Activated naive CD8-positive, alpha-beta T cell treated with anti-CD3 and anti-CD28 coated beads for 36 hours (primary cell): ENCODE measurements at places on chromosomes 7 and 10.

DNA sequence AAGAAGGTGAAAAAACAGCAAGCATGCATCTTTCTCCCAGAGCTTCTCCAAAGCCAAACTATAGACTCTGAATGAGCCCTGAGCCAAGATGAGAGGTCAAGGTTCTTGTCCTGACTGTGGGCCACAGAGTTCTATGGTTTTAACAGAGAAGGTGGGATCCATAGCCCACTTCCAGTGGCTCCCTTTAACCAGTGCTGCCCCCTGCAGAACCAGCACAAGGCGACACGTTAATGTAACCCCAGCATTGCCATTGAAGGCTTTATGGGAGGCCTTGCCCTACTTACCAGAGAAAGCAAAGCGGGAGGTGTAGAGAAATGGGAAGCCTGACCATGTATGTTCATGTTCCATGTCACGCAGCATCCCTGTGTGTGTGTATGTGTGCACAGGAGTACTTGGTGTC is 243.6 kb downstream of the PRPF18 start:
- DNase-seq, result no peak

DNA sequence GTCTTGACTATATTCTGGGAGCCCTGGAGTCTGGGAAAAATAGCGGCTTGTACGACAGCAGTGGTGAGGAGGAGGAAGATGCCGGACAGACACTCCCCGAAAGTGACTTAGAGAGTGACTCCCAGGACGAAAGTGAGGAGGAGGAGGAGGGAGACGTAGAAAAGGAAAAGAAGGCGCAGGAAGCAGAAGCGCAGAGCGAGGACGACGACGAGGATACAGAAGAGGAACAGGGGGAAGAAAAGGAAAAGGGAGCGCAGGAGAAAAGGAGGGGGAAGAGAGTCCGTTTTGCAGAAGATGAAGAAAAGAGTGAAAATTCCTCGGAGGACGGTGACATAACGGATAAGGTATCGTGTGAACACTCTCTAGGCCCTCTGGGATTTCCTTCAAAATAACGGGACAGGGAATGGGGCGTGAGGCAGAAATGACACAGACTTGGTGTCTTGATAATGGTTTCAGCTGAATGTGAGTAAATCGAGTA is 908 bp downstream of the NOM1 start:
- DNase-seq, result no peak

- no peak for DNase-seq
Measured at GRCh38 chr7:2204446-2204845, 28.3 kb downstream of the MAD1L1 start.

DNA sequence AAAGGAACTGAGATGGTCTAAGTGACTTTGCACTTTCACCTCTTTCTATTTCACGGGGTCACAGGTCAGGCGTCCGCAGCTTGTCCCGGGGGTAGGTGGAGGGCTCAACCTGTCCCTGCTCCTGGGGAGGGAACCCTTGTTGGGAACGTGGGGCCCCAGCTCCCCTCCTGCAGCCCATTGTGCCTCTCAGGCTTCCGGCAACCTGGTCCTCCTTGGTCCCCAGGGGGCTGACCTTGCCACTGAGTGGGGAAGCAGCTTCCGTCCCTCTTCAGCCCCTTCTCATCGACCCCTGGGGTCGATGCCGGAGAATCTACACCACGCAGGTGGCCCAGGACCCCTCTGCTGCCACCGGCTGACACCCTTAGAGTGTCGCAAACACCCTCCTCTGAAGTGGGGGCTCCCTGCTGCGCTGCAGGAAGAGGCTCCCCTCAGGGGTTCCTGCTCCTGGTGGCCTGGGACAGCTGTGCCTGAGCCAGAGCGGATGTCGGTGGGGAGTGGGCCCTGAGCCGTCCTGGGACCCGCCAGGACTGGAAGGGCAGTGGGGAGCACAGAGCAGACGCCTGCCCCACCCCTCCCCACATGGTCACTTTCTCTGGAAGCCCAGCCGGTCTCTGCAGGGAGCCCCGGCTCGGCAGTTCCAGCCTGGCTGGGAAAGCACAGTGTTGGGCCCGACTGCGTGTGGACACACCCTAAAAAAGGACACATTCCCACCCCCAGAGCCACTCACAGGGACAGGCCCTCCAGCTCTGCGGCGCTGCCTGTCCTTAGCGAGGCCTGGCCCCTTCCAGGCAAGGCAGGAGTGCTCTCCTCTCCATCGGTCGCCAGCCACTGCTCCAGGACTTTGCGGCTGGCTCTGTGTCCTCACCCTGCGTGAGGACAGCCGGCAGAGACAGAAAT is 357.5 kb upstream of the SHH start:
- no peak for DNase-seq

DNA sequence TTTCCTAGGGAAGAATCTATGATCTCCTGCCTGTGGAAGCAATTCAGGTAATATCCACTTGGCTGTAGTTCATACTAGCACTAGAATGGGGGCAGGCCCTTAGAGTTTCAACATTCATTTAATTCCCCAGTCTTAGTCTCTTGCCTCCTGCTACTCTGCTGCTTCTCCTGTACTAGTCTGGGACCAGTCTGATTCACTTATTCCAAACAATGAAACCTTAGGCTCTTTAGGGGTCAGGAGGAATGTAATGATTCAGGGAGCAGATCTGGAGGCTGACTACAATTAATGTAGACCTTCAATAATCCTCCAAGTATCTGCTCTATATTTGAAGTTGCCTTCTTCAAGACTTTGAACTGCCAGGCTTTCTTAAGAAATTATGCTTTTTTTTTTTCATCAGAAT is 101.8 kb downstream of the GNAT3 start:
- no peak for DNase-seq

DNA sequence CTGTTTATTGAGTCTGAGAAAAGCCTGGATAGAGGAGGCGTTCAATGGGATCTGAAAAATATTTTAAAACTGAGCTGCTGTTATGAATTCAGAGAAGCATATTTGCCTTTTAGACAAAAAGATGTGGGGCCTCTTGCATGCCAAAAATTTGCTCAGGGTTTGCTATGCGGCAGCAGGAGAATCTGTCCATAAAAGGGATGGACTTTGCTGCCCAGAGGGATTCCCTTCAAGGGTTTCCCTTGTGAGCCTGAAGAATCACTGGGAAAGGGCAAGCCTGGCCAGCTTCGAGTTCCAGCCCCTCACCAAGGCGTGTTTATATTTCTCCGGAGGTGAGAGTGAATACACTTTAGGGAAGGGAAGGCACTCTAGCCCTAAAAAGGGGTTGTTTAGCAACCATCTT is 55.5 kb upstream of the CALD1 start:
- no peak for DNase-seq

DNA sequence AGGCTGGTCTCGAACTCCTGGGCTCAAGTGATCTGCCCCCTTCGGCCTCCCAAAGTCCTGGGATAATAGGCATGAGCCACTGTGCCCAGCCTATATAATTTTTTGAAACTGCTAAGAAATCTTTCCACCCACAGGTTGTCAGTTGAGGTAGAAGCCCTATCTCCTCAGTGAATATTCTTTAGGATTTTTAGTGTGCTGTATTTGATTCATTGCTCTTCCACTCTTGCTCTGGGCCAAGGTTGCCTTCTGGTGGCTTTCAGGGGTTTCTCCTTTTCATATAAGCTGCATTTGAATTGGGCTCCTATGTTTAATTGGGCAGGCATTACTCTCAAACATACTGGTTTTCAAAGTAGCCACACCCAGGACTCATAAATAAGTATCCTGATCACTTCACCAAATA is 931.2 kb downstream of the GATA3 start:
- DNase-seq, result no peak

- no peak for DNase-seq
Measured at GRCh38 chr7:18861514-18862118, 255.8 kb downstream of the TWIST1 start.

- no peak for DNase-seq
Measured at GRCh38 chr7:140568021-140568813, 72.4 kb downstream of the DENND2A start.

- DNase-seq, result no peak
Measured at GRCh38 chr10:29783201-29783947, 148.6 kb upstream of the SVIL start.

DNA sequence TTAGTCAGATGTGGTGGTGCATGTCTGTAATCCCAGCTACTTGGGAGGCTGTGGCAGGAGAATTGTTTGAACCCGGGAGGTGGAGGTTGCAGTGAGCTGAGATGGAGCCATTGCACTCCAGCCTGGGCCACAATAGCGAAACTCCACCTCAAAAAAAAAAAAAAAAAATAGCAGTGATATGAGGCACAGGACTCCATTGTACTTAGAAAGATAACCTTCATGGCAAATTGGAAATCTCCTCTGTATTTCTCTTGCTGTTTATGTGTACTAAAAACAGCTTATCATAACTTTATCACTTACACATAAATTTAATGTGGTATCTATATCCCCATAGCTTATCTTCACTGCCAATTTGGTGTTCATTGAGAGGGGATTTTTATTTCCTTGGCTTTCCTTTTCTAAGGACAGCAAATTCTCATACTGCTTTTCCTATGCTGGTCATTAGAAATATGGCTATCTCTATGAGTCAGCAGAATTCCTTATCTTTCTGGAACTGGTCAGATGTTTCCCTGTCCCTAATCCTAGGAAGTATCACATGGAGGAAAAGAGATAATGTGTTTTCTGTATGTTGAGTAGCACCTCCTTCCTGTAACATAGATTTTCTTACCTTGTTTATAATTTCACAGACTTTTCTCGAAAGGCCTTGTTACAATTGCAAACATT is 40.6 kb upstream of the ZEB1 start:
- no peak for DNase-seq

GRCh38 chr7:2612445-2613097 is 19.2 kb upstream of the TTYH3 start:
- DNase-seq, result no peak

DNA sequence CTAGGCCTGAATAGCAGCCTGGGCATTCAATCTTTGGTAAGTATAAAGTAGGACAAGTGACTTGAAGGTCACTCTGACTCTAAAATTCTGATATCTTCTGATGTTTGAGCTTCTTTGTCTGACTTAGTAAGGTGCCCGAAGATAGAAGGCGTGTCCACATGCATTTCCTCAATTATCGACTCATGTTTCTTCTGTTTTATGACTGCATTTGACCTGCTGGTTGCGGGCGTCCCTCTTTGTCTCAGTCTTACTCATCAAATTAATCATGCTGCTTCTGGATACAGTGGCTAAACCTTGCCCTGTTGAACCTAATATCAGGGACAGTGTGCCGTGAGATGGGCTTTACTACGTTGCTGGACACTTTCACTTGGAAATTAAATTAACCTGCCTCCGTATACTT is 534.1 kb downstream of the SDK1 start:
- DNase-seq, result no peak
